ENCODE measurements at places on chromosomes 3 and 15.

- no peak for DNase-seq
These were observed 21.8 kb upstream of the KCNMB2 start for GRCh38 chr3:178514401-178514800.

- DNase-seq, result no peak
These were observed 50.2 kb upstream of the VGLL3 start for GRCh38 chr3:87041191-87041590.

- DNase-seq, result peak; percentile 52
These were observed 141.8 kb downstream of the ALDH1A2 start for GRCh38 chr15:57923750-57924149.

DNA sequence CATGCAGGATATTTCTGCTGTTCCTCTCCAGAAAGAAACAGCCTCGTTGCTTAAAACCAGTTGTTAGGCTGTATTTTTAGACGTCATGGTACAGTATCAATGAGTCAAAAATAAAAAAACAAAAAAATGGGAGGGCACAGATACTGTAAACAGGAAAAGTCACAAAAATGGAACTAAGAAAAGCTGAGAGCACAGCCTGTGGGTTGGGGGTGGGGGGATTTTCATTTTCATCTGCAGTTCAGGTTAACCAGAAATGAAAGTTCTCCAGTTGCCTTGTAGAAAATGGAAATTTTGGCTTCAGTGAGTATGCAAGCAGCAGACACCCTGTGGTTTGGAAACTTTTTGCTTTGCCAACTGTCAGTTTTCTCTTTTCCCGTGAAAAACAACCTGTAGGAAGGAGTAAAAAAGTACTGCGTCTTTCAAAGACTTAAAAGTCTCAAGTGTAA, 59.0 kb downstream of the FRMD4B start:
- no peak for DNase-seq

GRCh38 chr3:52068055-52068571, 11.7 kb upstream of the DUSP7 start:
- no peak for DNase-seq

DNA sequence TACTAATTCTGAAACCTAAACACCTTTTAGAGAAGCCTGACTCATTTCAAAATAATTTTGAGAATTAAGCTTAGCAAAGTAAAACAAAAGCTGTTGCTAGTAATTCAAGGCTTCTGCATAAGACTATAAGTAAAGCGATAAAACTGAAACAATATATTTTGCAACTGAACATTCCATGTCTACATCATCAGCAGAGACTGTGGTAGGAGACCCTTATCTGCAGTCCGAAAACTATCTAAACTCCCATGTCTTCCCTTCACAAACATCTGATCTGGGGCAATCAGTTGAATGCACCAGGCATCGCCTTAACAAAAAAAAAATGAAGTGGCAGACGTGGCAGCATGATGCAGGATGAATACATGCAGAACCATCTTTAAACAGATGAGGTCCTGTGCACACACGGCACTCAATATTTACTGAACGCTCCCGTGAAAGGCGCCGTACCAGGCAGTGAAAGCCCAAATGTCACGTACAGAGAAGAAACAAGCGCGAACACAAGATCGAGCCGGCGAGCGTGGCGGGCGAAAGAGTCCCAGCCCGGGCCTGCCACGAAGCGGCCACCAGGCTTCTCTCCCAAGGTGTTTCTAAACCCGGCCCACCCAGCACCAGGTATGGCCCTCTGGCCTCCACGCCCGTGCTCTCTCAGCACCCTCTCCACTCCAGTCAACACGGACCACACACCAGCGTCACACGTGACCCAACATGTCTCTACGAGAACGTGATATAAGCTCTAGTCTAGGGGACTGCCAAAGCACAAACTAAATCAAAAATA, 63.0 kb downstream of the CHSY1 start:
- DNase-seq, result no peak

- no peak for DNase-seq
These were observed 272.8 kb upstream of the TTC14 start for GRCh38 chr3:180329187-180329586.

- DNase-seq, result peak; percentile 65
These were observed 8.9 kb upstream of the ADAMTS17 start for GRCh38 chr15:100350434-100351226.

DNA sequence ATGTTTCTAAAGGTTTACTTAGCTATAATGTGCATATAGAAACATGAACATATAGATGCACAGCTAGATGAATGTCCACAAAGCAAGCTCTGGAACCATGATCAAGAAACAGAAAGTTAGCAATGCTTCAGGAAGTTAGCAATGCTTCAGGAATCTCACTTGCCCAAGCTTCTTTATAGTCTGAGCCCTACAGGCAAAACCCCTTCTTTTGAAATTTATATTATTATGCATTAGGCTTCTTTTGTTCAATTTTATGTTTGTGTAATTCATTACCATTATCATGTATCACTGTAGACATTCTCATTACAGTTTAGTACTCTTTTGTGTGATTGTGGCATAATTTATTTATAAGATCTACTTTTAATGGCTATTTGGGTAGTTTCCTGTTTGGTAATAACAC, 286.4 kb upstream of the BCHE start:
- DNase-seq, result no peak

DNA sequence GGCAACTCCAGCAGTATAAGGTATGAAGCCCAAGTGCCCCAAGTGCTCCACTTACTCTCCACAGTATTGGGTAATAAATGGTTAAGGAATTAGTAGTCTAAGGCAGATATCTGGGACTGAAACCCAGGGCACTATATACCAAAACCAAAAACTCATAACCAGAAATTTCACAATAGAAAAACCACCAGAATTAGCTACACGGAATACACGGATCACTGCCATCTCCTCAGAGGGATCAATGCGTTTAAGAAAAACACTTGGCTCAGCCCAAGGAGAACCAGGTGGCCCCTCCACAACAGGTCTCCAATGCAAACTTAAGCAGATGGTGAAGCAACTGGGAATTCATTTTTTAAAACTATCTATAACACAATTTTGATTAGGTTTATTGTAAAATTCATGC, 83.6 kb downstream of the FAIM start:
- no peak for DNase-seq

DNA sequence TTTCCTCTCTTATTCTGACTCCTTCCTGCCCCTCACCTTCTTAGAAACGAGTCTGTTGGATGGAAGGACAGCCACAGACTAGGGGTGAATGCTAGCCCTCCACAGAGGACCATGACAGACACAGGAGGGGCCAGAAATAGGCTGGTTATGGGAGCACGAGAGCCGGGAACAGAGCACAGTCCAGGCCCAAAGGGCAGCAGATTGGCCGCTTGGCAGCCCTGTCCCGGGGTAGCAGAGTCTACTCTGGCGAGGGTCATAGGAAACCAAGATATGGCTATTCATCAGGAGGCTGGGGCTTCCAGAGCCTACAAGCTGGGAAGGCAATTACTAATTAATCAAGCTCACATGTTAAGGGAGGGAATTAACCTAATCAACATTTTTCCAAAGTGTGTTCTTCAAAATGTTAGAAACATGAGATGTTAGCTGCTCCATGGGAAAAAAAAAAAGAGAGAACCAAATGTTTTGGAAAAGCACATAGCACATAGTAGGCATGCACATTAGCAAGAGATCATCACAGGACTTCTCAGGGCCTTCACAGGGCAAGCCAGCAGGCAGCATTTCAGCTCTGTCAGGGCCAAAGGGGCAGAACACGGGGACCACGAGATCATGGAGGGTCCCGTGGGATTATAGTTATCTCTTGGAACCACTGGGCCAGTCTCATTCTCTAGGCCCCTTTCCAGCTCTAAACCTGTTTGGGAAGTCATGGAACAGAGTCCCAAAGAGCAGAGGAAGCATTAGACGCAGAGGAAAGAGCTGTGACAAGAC, 13.3 kb downstream of the SEMA3G start:
- no peak for DNase-seq

GRCh38 chr3:107795514-107796094, 272.8 kb downstream of the BBX start:
- DNase-seq, result no peak

GRCh38 chr3:71581457-71582035, 2.0 kb downstream of the FOXP1 start:
- DNase-seq, result no peak

DNA sequence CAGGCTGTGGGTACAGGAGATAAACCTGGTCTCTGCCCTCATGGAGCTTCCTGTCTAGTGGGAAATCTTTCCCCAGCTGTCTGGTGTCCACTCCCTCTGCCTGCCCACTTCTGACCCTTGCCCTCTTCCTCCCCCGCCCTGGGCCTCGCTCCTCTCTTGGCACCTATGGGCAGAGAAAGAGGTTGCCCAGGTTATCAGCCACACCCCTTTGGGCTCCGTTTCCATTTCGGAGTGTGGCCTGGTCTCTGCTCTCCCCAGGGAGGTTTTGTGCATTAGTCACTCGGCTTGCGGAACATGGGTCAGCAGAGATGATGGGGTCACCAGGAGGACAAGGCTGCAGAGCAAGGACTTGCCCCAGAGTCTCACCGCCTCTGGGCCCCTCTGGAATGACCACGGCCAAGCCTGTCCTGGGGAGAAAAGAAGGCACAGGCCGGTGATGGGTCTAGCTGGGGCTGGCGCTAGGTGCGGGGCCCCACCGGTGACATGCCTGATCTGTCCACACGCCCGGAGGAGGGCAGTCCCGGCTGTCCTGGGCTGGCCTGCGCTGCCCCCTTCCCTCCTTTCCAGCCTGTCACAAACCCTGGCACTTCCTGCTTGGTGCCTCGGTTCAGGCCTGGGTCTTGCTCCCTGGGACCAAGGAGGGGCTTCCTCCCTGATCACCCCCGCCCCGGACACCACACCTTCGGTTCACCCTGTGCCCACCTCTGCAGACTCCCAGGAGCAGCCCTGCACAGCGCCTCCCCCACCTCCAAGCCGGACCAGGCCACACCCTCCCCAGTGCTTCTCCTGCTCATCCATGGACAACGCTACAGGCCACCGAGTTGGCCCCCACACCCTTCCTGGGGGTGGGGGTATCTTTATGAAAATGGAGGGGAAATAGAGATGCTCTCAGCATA, 35.6 kb upstream of the MUC4 start:
- DNase-seq, result peak; percentile 28

- no peak for DNase-seq
These were observed 30.3 kb downstream of the SRPRB start for GRCh38 chr3:133835961-133836360.

GRCh38 chr3:89380016-89380415, 272.6 kb downstream of the EPHA3 start:
- DNase-seq, result peak; percentile 22

DNA sequence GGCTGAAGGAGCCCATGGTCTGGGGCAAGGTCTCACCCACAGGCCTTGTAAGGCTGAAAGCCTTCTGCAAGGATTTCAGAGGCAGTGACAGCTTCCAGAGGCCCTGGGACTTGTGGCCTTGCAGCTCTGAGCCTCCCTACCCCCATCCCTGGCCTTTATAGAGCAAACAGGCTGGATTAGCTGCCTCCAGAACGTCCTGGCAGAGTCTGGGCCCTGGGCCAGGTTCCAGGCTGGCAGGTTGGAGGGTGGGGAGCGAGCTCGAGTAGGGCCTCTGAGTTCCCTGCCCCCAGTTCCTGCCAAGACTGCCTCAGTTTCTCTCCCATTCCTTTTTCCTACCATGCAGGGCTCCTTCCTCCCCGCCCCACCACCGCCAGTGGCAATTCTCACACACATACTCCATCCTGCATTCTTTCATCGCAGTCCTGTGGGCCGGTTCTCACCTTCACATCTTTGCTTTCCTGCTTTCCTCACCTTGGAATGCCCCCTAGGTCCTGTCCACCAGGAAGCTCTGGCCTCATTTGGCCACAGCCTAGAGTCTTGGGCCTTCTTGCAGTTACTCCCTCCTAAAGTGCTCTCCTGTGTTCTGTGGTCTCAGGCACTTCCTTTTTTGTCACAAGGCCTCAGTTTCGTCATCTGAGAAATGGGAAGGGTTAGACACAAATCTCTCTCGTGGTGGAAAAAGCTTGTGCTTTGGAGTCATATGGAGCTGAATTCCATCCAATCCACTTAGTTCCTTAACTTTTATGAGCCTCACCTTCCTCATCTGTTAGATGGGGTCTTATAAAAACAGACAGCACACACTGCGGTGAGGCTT, 2.7 kb downstream of the LMAN1L start:
- DNase-seq, result no peak

- DNase-seq, result no peak
These were observed 61.3 kb upstream of the SLC6A6 start for GRCh38 chr3:14340960-14341708.

DNA sequence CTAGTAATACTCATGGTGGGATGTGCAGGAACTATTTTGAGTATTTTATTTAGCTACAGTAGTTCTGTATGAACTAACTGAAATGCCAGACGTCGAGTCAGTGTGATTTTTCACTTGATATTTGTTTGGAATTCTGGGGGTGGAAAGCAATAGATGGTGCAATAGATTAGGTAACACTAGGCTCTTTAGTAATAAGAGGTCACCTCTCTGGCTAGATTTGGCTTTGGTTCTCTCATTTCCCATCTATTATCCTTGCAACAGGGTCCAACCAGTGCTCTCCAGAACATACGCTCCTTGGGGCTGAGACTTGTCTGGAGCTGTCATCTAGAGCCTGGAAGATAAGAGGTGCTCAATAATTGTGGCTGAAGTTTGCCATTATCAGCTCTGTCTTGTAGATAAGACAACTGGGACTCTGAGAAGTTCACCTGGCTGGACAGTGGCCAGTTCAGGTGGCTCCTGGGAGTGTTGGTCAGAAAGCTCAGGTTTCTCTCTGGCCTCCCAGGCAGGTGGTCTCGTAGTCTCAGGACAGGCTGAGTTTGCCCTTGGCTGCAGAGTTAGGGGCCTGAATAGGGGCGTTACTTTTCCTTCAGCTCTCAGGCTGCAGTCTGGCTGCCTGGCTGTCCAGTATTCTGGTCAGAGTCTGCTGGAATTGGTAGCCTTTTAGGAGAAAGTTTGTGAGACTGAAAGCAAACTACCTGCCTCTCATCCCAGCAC, 277.5 kb upstream of the RGMA start:
- no peak for DNase-seq
